ENCODE measurements at places on chromosomes 16 and 17. TPM values are rescaled to one million over a fixed set of nuclear protein-coding genes. Genes with fewer than 3 reads are reported as not detected.

The CES5A gene
- not detected for total RNA-seq

The SLC16A13 gene
- 14.8 TPM for total RNA-seq

The KRT24 gene
- total RNA-seq, result not detected

The COG4 gene
- 71.3 TPM for total RNA-seq

The TBC1D3I gene
- total RNA-seq, result 0.58 TPM

The CLDN7 gene
- total RNA-seq, result 1.3 TPM

The HOXB4 gene
- total RNA-seq, result 5.7 TPM

The TBC1D26 gene
- not detected for total RNA-seq

The HSD17B2 gene
- not detected for total RNA-seq

The ABCA8 gene
- total RNA-seq, result not detected

The ACSM3 gene
- 5.1 TPM for total RNA-seq

The DNAH3 gene
- total RNA-seq, result not detected

The DPEP3 gene
- not detected for total RNA-seq

The NAGS gene
- total RNA-seq, result 0.68 TPM

The HBQ1 gene
- not detected for total RNA-seq

The GPR142 gene
- not detected for total RNA-seq

The SRCIN1 gene
- 0.34 TPM for total RNA-seq

The SLC12A3 gene
- not detected for total RNA-seq

The ABI3 gene
- 117 TPM for total RNA-seq

The AKTIP gene
- total RNA-seq, result 54.0 TPM

The ZNF286A gene
- total RNA-seq, result 25.7 TPM

The PPP1R1B gene
- total RNA-seq, result not detected

The PSMC5 gene
- total RNA-seq, result 176 TPM

The CCL3 gene
- 4.2 TPM for total RNA-seq

The ACSF3 gene
- total RNA-seq, result 38.6 TPM

The HES7 gene
- total RNA-seq, result 0.29 TPM

The CCL13 gene
- not detected for total RNA-seq

The HS3ST2 gene
- not detected for total RNA-seq

All from activated CD8-positive, alpha-beta T cell treated with anti-CD3 and anti-CD28 coated beads, Interleukin-2, amount 10 ng/mL, durations not matched to agents 7 days and 5 days (primary cell).